Pancreas (tissue), 10 donors: ENCODE measurements at places on chromosomes 4 and X. TPM values are rescaled to one million over a fixed set of nuclear protein-coding genes. Genes with fewer than 3 reads are reported as not detected.

Gene CHST7
- 0.67 TPM for total RNA-seq

- H3K36me3 ChIP-seq = no peaks in the 10 kb centered on the region
- DNase-seq = no peak
- H3K4me3 ChIP-seq = no peak overlapping the region
- no peaks in the 10 kb centered on the region for H3K27me3 ChIP-seq
- no peak overlapping the region for H3K27ac ChIP-seq
Observed at GRCh38 chr4:112739442-112739841, 102.5 kb downstream of the LARP7 start.

GRCh38 chr4:6110681-6111353 is 89.5 kb downstream of the JAKMIP1 start:
- no peak overlapping the region for H3K4me3 ChIP-seq
- no peaks in the 10 kb centered on the region for H3K27me3 ChIP-seq
- DNase-seq = no peak
- H3K36me3 ChIP-seq = no peaks in the 10 kb centered on the region
- H3K4me1 ChIP-seq = no peaks in the 10 kb centered on the region
- no peak overlapping the region for H3K27ac ChIP-seq

Gene DCLK2
- total RNA-seq = 1.5 TPM

Gene HOPX
- 3.8 TPM for total RNA-seq

Gene TMSB15B
- total RNA-seq = 0.28 TPM

DNA sequence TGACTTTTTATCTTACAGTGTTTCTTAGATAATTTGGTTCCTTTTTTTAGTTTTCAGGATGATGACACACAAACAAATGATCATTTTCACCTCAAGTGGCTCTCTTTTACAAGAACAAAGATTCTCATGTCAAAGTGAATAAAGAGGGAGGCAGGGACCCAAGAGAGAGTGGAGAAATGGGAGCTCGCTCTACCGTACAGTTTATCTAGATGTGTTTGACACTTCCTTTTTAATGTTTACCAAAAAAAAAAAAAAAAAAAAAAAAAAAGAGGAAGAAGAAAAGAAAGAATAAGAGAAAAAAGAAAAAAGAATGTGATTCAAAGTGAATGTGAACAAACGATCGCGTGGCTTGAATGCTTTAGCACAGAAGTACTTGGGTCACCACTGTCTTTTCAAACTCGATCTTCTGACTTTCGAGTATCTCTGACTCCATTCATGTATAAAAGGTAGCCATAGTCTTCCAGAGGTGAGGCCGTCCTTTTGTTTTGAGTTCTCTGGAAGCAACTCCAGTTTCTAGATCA is 75.6 kb upstream of the GRXCR1 start:
- no peak for DNase-seq
- H3K36me3 ChIP-seq = no peaks in the 10 kb centered on the region
- peaks cover 3% of the 10 kb centered on the region for H3K27me3 ChIP-seq

- H3K27ac ChIP-seq = no peak overlapping the region
- no peaks in the 10 kb centered on the region for H3K4me1 ChIP-seq
- no peak overlapping the region for H3K4me3 ChIP-seq
- no peaks in the 10 kb centered on the region for H3K36me3 ChIP-seq
Observed at GRCh38 chrX:152917656-152918579, 20.1 kb downstream of the ZNF185 start.

- no peaks in the 10 kb centered on the region for H3K27me3 ChIP-seq
- DNase-seq = no peak
- no peak overlapping the region for H3K4me3 ChIP-seq
- no peak overlapping the region for H3K27ac ChIP-seq
- H3K36me3 ChIP-seq = peaks cover 13% of the 10 kb centered on the region
Observed at GRCh38 chr4:184657144-184657543, 7.6 kb downstream of the PRIMPOL start.

- H3K27ac ChIP-seq = no peak overlapping the region
- DNase-seq = no peak
- no peaks in the 10 kb centered on the region for H3K4me1 ChIP-seq
- no peaks in the 10 kb centered on the region for H3K36me3 ChIP-seq
- H3K4me3 ChIP-seq = no peak overlapping the region
- H3K27me3 ChIP-seq = no peaks in the 10 kb centered on the region
Observed at GRCh38 chr4:13816472-13816871, 188.9 kb upstream of the BOD1L1 start.
